ENCODE measurements at places on chromosomes 6 and 20.

- DNase-seq, result no peak
Measured at GRCh38 chr6:111254004-111254778, 166.9 kb downstream of the SLC16A10 start.

DNA sequence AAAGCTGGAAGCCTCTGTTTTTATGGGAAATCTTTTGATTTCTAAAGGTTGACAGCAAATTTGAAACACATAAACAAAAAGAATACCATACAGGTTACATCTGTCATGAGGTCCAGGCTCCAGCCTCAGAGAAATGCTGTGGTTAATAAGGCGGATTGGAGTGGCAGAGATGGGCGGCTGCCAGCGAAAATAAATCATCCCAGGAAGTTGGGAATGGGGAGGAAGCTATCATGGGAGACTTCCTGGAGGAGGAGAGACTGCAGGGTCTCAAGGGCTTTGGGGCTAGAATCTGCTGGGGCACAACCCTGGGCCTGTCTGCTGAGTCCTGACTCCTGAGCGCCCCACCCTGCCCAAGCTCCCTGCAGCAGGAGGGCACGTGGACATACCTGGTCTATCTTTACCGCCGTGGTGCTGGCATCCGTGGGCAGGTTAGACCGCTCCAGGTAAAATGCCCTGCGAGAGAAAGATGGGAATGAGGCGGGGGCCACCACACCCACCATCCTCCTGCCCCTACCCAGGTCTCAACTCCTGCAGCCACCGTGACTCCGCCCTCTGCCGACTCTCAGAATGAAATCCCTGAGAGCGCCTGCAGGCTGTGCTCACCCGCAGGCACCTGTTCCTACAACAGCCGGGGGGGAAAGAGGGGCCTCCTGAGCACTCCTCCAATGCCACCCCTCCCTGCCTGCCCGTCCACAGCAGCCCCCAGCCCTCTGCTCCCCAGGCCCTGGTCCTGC is 197.3 kb downstream of the PREX1 start:
- DNase-seq, result no peak

- DNase-seq, result no peak
Measured at GRCh38 chr6:69289689-69290495, 506.9 kb downstream of the LMBRD1 start.

DNA sequence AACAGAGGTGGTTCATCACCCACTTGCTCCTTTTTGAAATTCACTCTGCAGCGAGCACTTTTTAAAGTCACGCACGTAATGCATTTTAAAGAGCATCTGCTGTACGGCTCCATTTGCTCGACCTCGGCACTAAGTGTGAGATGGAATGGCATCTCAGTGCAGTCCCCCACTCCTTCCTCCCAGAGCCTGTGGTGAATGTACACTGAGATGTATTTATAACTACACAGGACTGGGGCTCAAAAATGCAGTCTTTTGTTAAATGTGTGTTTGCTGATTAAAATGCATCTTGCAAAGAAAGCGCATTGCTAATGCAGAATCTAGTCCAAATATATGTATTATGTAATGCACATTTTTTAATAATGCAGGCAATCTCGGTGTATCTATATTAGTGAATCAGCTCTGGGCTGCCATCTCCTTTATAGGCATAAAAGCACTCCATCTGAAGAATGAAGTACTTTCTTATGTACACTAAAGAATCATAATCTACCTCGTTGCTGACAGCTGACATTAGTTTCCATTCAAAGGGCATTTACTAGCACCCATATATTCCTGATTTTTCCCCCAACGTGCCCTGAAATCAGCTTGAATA is 14.0 kb downstream of the GNAS-AS1 start:
- no peak for DNase-seq

- DNase-seq, result no peak
Measured at GRCh38 chr6:137933696-137934095, 66.6 kb downstream of the TNFAIP3 start.

DNA sequence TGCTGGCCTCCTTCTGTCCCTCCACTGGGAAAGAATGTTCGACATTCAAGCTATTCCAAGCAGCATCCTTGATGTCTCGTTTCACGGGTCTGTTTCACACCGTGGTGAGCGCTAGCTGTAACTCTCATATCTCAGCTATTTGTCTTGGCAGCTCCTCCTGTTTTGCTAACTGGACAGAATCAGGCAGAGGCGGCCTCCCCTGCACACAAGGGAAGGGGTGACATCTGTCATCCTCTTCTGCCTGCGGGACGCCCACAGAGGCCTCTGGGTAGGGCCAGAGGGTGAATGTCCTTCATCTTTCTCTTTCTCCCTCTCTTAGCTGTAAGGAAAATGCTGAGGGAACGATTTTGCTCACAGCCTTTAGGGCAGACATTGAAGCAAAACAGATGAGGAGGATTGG is 232.8 kb upstream of the GMDS start:
- DNase-seq, result peak; percentile 88

DNA sequence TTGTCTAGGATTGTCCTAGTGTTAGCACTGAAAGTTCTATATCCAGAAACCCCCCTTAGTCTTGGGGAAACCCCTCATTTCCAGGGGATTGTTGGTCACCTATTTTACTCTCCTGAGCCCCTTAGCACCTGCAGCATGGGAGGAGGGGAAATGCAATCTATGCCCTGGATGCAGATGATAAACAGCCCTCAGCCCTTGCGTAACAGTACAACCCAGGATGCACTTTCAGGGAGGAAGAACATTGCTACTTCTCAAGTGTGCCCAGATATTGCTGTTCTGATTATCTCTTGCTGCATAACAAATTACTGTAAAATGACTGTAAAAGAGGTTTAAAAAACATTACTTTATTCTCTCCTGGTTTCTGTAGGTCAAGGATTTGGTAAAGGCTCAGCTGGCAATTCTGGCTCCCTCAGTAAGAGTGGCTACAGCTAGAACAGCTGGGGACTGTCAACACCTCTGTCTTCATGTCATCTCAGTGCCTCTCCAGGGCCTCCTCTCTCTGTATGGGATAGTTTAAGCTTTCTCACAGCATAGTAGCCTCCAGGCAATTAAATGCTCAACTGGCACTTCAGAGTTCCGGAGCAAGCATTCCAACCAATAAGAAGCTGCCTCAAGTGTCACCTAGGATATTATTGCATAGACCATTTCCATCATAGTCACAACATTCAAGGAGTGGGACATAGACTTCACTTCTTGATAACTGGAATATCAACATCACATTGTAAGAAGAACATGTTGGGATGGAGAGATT is 117.8 kb upstream of the FOXO3 start:
- peak; percentile 13 for DNase-seq

DNA sequence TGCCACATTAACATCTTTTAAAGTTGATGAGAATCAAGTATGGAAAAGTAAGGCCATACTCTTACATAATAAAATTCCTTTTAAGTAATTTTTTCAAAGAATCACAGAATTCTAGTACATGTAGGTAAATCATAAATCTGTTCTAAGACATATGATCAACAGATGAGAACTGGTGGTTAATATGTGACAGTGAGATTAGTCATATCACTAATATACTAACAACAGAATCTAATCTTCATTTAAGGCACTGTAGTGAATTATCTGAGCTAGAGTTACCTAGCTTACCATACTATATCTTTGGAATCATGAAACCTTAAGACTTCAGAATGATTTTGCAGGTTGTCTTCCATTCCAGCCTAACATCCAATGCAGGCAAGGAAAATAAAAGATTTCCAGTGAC is 11.6 kb downstream of the PLN start:
- no peak for DNase-seq

- DNase-seq, result no peak
Measured at GRCh38 chr6:127458222-127458621, 967 bp downstream of the KIAA0408 start.

- no peak for DNase-seq
Measured at GRCh38 chr6:46799657-46800056, 6.5 kb downstream of the MEP1A start.

- DNase-seq, result no peak
Measured at GRCh38 chr6:158387036-158387435, 74.8 kb downstream of the TULP4 start.

DNA sequence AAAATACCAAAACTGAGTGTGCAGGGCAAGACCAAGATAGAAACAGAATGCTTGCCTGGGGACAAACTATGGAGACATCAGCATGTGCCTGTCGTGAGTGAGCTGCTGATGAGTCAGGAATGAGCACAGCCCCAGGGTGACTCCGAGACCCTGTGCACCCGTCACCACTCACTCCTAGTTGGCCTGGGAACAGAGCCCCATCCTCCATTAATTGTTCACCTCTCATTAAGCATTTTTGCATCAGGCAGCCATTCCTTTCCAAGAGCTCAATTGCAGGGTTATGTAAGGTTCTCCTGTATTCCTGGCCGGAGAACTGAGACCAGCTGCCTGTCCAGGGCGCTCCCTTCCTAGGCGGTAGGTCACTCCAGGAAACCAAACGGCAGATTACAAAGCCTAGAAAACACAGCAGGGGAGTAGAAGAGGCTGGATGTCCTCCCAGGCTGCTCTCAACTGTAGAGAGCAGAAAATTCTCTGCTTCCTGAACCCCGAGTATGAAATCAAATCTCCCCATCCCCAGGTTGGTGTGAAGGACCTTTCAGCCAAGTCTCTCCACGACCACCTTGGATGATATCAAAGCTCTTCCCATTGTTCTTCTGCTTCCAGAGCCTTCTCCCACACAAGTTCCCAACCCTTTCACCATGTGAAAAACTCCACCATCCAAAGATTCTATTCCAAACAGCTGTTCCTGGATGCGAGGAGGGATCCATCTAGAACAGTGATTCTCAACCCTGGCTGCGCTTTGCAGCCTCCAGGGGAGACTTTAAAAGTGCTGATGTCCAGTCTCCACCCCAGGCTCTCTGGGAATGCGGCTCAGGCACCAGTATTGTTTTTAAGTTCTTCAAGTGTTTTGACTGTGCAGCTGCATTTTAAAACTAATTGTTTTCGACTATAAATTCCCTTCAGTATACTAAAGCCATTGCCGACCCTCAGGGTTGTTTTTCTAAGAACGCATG is 532.6 kb upstream of the JARID2 start:
- DNase-seq, result no peak

DNA sequence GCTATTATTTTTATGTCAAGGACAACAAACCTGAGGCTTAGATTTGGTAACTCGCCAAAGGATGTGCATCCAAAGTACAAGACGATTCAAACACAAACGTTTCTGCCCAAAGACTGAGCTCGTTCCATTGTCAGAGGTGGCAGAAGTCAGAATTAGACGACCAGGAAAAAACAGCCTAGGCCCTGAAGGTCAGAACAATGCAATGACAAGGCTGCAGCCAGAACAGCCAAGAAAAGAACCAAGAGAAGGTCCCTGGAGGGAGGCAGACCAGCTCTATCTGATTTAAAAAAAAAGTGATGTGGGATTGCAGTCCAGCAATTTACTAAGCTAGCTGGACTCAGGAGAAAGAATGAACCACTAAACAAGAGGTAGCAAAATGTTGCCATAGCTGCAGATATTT is 54.2 kb downstream of the NCOA7 start:
- no peak for DNase-seq

- DNase-seq, result peak; percentile 59
Measured at GRCh38 chr6:7673063-7673536, 52.8 kb upstream of the BMP6 start.

DNA sequence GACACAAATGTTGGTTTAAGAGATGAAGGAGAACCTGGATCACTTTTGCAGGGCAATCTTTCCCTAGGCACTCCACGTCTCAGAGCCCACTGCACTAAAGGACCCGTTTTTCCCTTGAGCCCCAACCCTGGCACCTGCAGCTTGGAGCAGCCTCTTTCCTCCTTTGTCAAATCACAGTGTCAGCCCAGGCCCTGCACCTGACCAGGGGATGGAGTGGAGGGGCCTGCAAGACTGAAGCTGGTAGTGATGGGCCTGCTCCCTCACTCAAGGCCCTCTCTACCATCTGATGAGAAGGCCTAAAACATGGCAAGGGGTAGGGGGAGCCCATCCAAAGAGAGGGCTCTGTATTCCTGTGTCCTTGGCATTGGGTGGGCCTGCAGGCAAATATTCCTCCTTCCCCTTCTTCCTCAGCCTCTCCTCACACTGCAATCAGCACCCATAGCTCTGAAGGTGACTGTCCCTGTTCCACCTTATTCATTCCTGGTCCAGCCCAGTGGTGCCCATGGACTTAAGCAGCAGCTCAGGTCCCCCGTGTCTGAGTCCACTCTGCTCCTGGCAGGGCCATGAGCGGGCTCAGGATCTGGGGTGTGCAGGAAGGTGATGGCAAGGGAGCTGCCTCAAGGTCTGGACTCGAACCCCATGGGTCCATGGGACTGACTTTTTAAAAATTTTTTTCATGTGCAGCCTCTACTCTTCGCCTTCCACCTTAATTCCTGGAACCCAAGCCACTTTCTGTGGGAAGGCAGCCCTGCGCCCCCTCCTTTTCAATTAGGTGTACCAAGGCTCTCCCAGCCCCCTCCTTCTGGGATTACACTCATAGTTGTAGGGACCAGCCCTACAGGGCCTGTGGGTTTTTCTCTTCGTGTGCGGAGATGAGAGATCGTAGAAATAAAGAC is 6.7 kb downstream of the RAET1G start:
- no peak for DNase-seq

DNA sequence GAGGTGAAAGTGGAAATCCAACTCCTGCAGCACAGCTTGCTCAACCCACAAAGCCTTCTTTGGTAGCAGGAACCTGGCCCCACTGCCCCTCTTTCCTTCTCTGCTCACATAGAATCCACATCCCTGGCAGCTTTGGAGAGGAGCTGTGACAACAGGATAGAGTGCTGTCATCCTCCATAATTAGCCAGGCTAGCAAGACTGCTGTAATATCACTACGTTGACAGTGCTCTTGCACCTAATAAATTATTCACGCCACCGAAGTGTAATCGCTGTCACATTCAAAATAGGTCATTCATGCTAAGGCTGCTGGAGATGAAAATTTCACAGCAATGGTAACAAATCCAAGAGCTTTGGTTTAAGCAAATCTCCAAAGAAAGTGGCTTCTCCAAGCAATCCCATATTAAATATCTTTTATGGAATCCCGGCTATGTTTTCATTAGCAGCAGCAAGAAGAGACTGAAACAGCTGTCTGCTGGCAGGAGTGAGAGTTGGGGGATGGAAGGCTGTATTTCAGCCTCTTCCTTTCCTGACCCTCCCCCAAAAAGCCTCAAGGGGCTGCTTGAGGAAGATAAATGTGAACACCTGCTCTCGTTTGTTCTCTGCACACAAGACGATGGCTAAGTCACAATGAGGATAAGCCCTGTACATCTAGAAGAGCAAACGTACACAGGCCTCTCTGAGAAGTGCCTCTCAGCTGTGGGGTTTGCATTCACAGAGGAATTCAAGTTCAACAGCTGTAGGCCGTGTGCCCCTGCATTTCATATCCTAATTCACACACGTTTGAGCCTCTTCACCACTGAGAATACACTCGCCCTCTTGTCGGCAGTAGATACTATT is 16.5 kb downstream of the RIPOR2 start:
- DNase-seq, result peak; percentile 50

Measured in kidney (tissue), 22 donors.